Esophagus (tissue), 2 donors: ENCODE measurements at places on chromosomes 4 and X. TPM values are rescaled to one million over a fixed set of nuclear protein-coding genes. Genes with fewer than 3 reads are reported as not detected.

The STBD1 gene
- polyA plus RNA-seq, result 0.71 TPM

The USP51 gene
- polyA plus RNA-seq, result 0.24 TPM

The PDE5A gene
- polyA plus RNA-seq, result 1.8 TPM

The APLN gene
- polyA plus RNA-seq, result 0.31 TPM

The AR gene
- polyA plus RNA-seq, result 0.52 TPM

The CRLF2 gene
- not detected for polyA plus RNA-seq

The PCDH11X gene
- under 0.01 TPM for polyA plus RNA-seq

The PAGE1 gene
- polyA plus RNA-seq, result not detected
